ENCODE measurements at places on chromosomes 11 and 22. TPM values are rescaled to one million over a fixed set of nuclear protein-coding genes. Genes with fewer than 3 reads are reported as not detected.
A peak's percentile ranks its signal among the peaks of the same experiment; 100 is the strongest.

Gene OR8J3
- total RNA-seq: not detected

Gene DRD4
- not detected for total RNA-seq

Gene TEX54
- not detected for total RNA-seq

Gene YPEL1
- 0.64 TPM for total RNA-seq

Gene SYCE3
- total RNA-seq: not detected

Gene BAIAP2L2
- not detected for total RNA-seq

DNA sequence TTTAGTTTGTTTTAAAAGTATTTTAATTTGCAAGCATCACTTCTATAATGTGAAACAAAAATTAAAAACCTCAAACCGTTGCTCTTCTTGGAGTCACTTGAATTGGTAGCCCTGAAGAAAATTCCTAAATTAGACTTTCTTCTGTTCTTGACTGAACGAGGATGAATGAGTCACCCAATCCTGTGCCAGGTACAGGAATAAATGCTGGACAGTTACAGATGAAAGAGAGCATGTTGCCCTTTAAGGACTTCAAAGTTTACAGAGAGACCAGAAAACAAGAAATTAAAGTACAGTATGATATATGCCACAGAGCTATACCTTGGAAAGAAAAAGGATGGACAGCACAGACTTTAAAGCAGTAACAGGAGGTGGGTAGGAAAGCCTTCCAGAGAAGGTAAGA lies 41.3 kb upstream of the CXCR5 start:
- DNase-seq: no peak

- DNase-seq: peak; percentile 37
Observed at GRCh38 chr11:17498475-17498874, 21.8 kb upstream of the ABCC8 start.

DNA sequence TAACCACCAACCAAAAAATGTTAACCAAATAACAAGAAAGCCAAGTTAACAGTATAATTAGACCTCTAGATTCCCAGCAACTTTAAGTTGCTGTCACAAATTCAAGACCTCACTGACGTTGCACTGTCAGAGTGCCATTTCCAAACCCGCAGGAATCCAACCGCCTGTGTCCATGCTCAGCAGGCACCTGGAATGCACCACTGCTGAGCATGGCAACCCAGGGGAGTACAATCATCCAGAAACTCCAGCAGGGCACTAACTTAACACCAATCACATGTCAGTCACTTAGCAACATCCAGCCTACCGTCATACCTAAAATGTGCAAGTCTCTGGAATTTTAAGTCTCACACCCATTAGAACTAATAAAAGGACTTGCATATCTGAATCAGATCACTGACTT lies 48.8 kb downstream of the SMCO4 start:
- peak; percentile 50 for DNase-seq

DNA sequence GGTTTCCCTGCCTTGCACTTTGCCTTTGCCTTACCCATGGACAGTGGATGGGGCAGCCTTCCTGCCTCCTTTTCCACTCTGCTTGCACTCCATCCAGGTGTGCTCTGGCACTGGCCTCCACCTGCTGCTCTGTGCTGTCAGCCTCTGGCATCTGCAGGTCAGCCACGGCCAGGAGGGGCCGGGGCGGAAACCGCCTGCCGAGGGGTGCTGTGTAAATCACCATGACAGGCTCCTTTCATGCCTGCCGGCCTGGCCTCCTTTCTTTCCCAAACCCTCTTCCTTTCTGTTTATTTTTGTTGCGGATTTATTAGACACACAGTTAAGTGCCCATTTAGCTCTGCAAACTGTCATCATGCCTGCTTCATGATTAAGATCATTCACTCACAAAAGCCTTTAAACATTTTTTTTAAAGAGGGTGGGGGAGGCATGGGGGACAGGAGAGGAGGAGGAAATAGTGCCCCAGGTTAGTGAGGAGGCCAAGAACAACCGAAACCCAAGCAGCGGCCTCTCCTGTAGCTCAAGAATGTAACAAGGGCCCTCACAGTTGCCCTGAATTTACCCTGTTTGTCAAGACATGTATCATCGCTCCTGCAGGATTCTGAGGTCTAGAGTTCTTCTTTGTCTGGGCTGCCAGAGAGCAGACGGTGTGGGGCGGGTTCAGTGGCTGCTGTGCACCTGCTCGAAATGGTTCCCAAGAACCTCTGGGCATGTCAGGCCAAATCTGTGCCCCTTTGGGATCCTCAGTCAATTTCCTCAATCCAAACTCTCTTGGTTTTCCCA lies 83.3 kb downstream of the BARX2 start:
- peak; percentile 14 for DNase-seq

DNA sequence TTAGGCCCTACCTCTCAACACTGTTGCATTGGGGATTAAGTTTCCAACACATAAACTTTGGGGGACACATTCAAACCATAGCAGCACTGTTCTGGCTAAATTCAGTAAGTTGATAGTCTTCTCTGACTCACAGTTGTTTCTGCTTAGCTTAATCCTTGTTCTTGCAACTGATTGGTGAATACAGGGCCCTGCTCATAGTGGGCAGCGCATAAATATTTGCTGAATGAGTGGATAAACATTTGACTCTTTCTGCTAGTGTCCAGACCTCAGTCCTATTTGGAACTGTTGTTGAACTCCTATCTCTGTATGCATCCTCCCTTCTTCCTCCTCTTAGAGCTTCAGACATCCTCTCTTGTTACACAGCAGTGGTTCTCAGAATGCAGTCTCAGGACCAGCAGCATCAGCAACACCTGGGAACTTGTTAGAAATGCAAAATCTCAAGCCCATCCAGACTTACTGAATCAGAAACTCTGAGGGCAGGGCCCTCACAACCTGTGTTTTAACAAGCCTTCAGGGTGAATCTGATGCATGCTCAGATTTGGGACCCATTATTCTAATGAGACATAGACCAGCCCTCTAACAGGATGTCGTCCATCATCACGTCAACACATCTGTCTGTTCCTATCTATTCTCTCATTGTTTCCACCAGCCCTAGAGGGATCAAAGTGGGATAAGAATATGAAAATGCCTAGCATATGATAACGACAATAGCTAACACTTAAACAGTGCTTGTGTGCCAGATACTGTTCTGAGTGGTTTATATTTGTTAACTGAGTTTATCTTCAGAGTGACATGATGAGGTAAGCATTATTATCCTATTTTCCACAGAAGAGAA lies 22.3 kb downstream of the SPON1 start:
- DNase-seq: peak; percentile 61

DNA sequence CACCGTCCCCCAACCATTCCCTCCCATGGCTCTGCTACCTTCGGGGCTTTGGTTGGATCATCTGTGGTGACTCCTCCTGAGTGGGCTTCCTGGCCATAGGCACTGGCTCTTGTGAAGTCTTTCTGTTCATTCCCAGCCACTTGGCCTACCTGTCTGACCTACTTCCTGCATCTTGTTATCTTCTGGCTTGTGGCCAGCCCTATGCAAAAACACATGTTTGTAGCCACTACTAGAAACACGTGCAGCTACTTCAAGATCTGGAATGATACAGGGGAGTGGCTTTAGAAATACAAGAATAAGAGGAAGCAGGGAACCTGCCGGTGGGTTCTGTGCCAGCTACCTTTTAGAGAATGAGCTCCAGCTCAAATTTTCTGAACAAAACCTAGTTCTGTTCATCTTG lies 20.9 kb downstream of the RCOR2 start:
- no peak for DNase-seq

DNA sequence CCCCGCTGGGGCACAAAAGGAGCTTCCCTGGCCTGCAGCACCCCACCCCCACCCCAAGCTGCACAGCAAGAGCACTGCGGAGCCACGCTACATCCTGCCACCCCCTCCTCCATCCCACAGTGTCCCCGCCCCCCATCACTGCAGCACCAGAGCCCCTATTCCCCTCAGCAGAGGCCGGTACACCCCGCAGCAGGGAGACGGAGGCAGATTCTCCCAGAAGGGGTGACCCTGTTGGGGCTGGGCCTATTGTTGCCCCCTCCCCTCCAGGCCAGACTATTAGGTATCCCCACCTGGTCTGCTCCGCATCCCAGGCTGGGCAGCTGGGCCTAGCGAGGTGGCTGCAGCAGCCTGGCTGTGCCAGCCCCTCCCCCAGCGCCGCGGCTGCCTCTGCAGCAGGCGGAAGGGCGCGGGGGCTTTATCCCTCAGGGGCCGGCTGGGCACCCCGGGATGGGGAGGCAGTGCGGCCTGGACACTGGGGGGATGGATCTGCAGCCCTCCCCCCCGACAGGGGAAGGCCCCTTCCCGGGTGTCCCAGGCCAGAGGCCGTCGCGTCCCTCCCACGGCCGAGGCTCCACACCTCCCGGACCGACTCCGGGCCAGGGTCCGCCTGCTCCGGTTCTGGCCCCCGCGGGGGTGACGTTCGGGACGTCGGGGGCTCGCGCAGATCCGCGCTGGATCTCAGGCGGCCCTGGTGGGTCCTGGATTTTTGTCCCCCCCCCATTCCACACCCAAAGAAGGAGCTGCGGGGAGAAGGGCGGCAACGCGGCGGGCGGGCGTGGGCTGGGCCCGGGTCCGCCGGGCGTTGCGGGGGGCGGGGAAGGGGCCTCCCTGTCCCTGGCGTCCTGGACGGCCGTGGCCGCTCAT lies 943 bp downstream of the DUSP8 start:
- no peak for DNase-seq

DNA sequence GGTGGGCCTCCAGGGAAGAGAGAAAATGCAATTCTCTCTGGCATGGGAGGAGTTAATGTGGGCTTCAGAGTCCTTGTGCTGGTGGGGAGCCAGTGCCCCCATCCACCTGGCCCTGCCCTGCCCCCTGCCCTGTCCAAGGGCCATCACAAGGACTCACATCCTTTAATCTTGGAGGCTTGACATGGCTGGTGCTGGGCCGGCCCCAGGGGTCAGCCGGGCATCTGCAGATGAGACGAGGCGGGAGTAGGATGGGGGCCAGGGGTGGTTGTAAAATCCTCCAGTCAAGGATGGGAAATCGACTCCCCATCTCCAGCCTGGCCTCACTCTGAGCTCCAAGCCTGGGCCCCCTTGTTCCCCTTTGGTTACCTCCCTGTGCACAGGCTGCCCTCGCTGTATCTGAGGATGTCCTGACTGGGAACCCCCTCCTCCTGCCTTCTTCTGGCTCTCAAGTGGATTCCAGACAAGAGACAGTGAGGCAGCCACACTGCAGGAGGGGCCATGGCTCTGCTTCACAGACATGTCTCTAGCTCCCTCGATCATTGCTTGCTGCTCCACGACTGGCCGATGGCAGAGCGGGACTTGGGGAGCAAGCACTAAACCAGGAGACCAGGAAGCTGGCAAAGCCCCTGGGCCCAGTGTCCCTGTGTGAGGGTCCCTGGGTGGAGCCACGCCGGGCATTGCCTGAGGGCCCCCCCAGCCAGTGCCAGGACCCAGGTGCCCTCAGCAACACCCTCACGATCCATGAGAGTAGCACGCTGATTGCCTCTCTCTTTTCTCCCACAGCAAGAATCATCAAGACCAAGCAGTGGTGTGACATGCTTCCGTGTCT lies 1120.5 kb downstream of the BRD1 start:
- no peak for DNase-seq

- no peak for DNase-seq
Observed at GRCh38 chr11:112583261-112583893, 322.7 kb upstream of the PLET1 start.

DNA sequence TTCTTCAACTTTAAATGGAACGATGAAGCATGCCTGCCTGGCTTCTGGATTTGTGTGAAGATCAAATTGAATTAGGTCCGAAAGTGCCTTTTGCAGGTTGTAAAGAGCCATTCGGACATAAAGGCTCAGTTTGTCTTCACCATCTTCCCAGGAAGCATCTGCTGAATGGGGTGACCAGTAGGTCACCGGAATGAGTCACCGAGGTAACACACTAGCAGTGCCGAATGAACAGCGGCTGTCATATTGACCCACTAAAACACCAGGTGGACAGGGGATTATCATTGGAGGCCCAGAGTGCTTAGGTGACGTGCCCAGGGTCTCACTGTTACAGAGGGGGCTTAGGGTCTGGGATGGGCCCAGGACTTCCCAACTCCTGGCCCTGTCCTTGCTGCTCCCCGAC lies 43.1 kb upstream of the MYH9 start:
- no peak for DNase-seq

- peak; percentile 33 for DNase-seq
Observed at GRCh38 chr11:30992513-30992849, 377.1 kb downstream of the DCDC1 start.

All from H4 (cell line).